Activated T-cell treated with anti-CD3 and anti-CD28 coated beads, Interleukin-2, amount 50 U/mL, for 72 hours (primary cell): ENCODE measurements at places on chromosomes 11 and 22. TPM values are rescaled to one million over a fixed set of nuclear protein-coding genes. Genes with fewer than 3 reads are reported as not detected.

GRCh38 chr22:48320048-48320682, 1507.5 kb downstream of the BRD1 start:
- DNase-seq = no peak

Gene MEI1
- 72.3 TPM for total RNA-seq

Gene RIC3
- 17.8 TPM for total RNA-seq

DNA sequence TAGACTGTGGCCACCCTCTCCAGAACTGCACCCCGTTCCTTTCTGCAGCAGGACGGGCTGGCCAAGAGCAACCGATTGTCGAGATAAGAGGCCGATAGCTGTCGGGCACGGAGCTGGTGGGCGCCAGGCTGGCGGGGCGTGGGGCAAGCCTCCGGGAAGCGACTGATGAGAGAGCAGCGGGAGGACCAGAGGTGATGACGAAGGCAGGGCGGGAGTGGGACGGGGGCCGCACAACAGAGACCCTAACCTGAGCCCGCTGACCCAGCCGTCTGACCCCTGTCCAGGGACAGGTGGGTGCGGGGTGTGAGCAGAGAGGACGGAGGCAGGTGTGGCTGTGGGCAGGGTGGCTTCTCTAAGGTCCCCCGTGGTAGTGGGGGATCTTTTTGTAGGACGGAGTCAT, 7.3 kb upstream of the BRSK2 start:
- DNase-seq = no peak

Gene MUC2
- not detected for total RNA-seq

- DNase-seq = no peak
These were observed 88.2 kb downstream of the CWC15 start for GRCh38 chr11:94885133-94885532.

Gene PAX6
- 0.46 TPM for total RNA-seq

Gene TTLL8
- total RNA-seq = not detected

GRCh38 chr11:28259177-28259843, 151.1 kb downstream of the METTL15 start:
- DNase-seq = no peak

- DNase-seq = no peak
These were observed 12.2 kb downstream of the BDNF start for GRCh38 chr11:27688076-27688475.

DNA sequence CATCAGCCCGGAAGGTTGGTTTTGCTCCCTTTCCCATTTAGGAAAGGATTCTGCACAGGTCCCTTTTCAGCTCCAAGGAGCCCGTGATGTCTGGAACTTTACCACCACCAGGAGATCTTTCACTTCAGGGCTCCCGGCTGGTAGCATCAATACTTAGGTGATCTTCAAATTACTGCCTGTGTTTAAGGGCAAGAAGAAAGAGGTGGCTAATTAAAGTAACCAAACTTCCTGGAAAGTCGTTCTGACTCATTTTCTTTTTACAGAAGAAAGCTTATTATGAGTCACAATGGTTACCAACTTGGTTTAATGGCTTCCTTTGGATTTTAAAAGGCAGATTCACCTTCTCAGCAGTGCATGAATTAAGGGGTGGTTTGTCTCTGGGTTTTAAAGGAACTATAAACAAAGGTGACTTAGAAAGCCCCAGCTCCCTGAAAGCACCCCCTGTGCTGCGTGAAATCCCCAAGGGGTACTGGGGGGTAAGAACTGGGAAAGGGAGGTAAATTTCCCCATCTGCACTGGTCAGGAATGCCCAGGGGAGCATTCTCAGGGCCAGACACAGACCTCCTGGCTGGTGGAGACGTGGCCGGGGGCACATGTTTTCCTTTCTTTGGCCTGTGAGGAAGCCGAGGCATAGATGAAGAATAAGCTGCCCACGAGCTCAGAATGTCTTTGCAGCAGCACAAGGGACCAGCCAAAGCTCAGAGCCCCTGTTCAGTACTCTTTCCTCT, 8.8 kb downstream of the POU2F3 start:
- DNase-seq = peak; percentile 21

- no peak for DNase-seq
These were observed 58.9 kb upstream of the ARHGAP32 start for GRCh38 chr11:129251067-129251466.

Gene PHLDA2
- total RNA-seq = 12.3 TPM

Gene FAT3
- total RNA-seq = not detected

GRCh38 chr22:37193629-37194191, 5.7 kb upstream of the C1QTNF6 start:
- DNase-seq = peak; percentile 20

DNA sequence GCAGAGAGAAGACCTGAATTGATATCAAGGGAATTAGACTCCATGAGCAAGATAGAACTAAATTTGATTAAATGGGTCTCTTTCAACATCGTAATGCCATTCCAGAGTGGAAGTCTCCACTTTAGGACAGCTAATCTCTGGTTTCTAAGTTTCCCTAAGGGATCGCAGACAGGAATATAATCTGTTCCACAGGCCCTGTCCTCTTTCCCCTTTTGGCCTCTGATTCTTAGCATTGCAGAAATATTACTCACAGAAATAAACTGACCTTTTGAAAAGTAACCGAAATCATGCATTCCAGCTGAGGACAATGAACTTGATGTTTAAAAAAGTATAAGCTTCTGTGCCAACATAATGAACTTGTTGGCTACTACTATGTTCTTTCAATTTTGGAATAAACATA, 227.8 kb downstream of the ETS1 start:
- DNase-seq = no peak

DNA sequence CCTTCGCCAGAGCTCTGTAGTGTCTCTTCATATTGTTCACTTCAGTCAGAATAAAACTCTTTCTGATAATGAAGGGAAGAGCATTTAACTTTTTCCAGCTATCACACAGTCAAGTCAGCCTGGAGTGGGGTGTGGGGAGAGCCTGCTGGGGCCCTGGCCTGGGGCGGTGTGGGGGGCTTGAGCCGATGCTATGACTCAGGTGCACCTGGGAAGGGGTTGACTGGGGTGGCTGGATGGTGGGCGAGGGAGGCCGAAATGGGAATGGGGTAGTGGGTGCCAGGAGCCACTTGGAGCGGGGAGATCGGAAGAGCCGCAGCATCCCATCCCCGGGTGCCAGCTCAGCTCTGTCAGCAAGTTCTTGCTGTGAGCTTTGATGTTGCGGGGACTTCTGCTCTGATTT, 100.9 kb downstream of the NXPE2 start:
- no peak for DNase-seq

DNA sequence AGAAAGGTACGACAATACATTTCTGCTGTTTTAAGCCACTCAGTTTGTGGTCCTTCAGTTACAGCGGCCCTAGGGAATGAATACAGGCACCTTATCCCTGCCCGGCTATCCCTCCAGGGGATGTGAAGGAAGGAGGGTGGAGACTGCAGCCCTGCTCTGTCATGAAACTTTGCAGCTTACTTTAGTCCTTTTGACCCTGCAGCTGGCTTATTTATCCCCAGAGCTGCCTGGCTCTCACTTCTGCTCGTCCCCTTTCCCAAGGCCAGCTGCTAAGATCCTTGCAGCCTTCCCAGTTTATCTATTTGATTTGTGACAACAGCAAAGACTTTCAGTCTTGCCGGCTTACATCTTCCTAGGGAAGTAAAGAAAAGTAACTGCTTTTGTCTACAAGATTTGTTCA, 55.2 kb downstream of the SC5D start:
- DNase-seq = no peak

DNA sequence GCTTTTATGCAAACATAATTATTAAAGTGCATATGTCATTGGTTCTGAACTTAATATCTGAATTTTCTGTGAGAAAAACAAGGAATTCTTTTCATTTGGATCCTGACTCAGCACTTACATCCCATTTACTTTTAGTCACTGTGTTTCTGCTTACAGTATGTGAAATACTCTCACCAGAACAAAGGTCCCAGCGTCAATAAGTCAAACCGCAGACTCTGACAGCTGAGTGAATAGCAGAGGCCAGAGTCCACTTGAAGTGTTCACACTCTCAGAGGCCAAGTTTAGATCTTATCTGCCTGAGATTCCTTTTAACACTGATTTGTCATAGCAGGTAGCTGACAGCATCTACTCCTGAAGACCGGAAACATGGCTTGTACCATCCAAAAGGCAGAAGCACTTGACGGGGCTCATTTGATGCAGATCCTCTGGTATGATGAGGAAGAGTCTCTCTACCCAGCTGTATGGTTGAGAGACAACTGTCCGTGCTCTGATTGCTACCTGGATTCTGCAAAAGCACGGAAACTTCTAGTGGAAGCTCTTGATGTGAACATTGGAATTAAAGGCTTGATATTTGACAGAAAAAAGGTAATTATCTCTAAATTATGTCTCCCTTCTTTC, 14.6 kb downstream of the BBOX1 start:
- no peak for DNase-seq

- DNase-seq = no peak
These were observed 715.8 kb upstream of the LRRC4C start for GRCh38 chr11:42175203-42175602.
